ENCODE measurements at places on chromosomes 16 and 17.

- DNase-seq, result peak; percentile 53
These were observed 41.4 kb upstream of the PIRT start for GRCh38 chr17:10879190-10879836.

DNA sequence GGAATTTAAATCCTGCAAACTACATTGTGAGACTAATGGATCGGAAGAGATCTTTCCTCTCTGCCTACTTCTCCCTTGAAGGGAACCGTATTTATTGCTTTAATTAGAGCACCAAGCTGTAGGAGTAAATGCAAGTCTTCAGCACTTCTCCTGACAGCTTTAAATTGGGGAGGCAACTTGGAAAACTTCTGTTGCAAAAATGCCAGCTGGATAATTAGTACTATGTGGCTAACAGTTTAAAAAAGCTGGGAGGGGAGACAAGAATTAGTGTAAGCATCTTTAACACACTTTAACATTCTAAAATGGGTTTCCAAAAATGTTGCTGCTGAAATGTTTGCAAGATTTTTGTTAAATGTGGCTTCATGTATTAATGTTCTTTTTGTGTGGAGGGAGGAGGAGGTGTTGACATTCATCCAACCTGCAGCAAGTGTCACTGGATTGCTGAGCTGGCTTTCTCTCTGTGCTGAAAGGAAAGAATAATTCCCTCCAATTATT lies 108.5 kb downstream of the PCTP start:
- no peak for DNase-seq

GRCh38 chr16:17457997-17458396 lies 12.8 kb downstream of the XYLT1 start:
- DNase-seq, result no peak

GRCh38 chr17:59863616-59864015 lies 29.1 kb downstream of the TUBD1 start:
- DNase-seq, result no peak

- no peak for DNase-seq
These were observed 9.1 kb upstream of the MSI2 start for GRCh38 chr17:57247261-57247660.

GRCh38 chr17:12342161-12342560 lies 321.5 kb downstream of the MAP2K4 start:
- DNase-seq, result no peak

DNA sequence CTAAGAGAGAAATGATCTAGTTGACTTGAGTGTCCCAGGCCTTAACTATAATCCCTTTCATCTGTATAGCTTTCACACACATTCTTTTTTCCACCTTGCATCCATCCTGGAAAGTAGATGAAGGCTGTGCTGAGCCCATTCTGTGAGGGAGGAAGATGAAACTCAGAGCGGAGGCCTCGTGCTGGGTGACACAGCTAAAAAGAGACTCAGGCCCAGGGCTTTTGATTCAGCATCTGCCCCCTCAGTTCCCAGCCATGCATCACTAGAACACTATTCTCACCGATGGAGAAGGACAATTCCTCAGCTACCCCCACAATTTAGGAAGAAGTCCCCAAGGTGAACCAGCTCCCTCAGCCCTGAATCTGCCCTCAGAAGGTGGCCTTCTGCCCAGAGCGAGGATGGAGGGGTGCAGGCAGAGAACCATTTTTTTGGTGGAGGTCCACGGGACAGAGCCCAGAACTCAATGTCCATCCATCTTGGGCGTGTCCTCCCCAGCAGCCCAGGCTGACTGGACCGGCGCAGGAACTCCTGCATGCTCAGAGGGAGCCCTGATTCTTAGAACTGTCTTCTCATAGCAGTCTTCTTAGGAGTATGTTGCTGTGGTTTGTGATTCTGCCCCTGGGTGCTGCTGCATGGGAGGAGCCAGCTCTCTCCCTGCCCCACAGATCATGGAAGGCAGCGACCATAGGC lies 5.8 kb upstream of the MYCBPAP start:
- DNase-seq, result no peak

DNA sequence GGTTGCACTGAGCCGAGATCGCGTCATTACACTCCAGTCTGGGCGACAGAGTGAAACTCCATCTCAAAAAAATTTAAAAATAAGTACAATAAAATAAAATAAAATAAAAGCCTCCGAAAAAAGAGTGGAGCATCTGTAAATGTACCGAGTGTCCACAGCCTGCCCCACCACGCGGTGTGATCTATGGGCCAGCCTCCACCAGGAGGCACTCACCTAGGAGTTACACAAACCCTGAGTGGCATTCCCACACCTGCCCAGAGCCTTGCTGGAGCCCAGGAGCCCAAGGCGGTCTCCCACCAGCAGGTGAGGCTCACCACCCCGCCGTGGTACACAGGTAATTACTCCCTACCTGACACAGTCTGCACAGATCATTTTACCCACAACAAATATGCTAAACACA lies 183.2 kb downstream of the ZNF423 start:
- DNase-seq, result no peak

DNA sequence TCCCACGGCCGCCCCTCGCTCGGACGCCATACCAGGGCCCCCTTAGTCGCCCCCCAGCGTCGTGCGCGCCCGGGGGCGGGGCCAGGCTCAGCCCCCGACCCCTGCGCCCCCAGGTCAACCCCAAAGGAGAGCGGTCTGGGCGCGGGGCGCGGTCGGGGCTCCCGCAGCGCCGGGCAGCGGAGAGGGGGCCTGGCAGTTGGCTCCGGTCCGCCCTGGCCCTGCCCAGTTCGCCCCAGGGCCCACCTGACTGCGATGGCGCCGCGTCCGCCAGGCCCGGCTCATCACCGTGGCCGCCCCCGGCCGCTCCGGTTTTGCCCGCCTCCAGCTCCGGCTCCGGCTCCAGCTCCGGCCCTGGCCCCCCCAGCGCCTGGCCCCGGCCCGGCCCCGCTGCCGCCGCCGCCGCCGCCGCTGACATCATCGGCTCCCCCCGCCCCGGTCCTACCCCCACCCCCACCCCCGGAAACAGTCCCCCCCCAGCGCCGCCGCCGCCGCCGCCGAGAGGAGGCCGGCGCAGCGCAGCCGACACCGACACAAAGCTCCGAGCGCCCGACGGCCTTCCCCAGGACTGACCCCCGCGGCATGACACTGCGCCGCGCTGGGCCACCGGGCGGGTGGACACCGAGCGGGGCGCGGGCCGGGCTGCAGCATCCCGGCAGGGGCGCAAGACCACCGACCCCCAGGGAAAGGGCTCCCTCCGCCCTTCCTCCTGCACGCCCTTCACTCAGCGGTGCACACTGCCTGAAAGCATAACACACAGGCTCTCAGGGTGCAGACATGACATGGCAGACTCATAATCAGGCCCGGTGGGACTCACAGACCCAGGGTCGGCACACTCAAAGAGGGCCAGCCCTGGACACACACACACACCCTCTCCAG lies at the start of gene ZBTB4:
ZBTB4 (minus strand) TSS at position 419 of the 876 bp plus-strand sequence. CDS start 12,830 bp downstream, outside the sequence.
- DNase-seq, result peak; percentile 82

DNA sequence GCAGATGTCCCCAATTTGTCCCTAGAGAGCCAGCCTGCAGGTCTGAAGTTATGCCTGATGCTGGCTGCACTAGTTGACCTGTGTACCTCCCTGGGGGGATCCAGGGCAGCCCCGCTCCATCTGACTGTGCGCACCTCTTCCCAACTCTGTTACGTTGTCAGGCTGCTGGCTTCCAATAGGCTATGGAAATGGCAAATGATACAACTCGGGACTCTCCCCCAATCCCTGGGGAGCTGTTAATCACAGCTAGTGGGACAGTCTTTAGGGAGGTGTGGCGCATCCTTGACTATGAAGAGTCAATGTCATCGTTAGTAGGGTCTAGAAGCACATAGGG lies 30.1 kb downstream of the GPRC5B start:
- no peak for DNase-seq

DNA sequence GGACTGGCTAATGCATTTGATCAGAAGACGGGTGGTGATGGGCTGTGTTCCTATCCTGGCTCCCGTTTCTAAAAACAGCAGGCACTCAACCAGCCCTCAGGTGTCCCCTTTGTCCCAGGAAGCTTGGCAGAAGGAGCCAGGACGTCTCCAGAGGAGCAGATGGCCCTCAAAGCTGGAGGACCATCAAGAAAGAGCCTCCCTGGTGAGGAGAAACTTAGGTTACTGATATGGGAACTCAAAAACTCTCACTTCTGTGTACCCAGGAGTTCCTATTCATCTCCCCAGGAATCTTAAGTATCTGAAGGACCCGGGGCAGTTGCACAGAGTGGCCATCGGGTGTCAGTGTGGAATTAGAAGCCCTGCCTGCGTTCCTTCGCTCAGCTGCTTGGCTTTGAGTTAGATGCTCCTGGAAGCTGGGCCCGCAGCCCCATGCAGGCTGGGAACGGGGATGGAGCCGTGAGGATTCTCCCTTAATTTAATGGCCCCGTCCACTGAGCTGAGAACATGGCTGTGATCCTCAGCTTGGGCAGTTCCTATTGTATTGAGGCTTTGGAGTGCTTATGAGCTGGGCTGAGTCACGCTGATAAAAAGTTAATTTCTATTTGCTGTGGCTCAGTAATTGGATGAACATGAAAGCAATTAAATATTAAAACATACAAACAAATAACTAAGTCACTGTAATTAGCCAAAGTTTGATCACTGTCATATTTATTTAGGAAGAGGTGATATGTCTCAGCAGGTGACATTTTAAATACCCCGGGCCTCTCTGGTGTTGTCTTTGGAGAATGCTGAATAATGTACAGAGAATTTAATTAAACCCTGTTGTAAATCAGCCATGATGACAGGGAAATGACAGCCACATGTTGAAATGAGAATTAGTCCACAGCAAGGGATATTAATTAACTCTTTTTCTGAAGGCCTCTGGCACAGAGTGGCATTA lies 402.1 kb downstream of the SEC14L1 start:
- peak; percentile 88 for DNase-seq

DNA sequence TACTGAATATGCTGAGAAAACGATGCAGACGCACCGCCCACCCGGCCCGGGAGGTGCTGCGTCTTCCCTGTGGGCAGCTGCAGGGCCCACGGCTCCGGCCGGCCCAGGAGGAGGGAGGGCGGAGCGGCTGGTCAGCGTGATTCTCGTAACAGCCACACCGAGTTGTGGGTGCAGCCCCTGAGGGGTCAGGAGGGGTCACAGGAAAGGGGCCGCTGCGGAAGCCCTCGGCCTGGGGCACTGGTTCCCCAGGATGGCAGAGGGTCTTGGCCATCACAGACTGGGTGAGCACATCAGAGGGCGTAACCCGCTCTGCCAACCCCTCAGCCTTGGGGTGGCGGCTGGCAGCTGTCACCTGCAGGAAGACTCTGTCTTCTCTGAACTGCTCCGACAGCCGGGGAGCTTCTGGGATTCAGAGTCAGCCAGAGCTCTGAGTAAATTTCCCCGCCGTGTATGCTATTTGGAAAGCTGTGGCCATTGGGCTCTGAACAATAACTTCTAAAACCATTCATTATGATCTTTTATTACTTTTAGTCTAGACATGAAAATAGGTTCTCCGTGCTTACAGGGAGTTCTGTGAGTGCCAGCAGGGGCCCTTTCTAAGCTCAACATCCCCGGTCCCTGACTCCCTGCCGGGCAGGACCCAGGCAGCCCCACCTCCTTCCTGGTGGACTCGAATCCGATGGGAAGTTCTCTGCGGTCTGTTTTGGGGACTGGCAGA lies 87.4 kb upstream of the CHMP6 start:
- DNase-seq, result no peak

GRCh38 chr16:70808371-70808770 lies 7.4 kb upstream of the VAC14 start:
- no peak for DNase-seq

- DNase-seq, result no peak
These were observed 150.0 kb downstream of the MSI2 start for GRCh38 chr17:57406131-57406980.

DNA sequence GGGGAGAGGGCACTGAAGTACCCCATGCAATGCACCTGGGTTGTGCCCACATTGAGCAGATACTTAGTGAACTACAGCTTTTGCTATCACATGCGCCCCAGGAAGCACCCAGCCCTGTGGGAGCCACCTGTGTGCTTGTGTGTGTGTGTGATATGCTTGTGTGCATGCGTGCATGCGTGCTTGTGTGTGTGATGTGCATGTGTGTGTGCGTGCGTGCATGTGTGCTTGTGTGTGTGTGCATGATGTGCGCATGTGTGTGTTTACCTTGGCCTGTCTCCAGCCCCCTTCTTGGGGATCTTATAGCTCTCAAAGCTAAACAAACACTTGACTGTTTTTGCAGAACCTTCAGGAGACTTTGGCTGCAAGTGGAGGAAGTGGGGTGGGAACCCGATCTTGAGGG lies 841 bp downstream of the C16orf89 start:
- no peak for DNase-seq

GRCh38 chr17:17175917-17176316 lies 30.2 kb downstream of the PLD6 start:
- no peak for DNase-seq

GRCh38 chr17:16281351-16281750 lies 64.3 kb downstream of the PIGL start:
- DNase-seq, result no peak

DNA sequence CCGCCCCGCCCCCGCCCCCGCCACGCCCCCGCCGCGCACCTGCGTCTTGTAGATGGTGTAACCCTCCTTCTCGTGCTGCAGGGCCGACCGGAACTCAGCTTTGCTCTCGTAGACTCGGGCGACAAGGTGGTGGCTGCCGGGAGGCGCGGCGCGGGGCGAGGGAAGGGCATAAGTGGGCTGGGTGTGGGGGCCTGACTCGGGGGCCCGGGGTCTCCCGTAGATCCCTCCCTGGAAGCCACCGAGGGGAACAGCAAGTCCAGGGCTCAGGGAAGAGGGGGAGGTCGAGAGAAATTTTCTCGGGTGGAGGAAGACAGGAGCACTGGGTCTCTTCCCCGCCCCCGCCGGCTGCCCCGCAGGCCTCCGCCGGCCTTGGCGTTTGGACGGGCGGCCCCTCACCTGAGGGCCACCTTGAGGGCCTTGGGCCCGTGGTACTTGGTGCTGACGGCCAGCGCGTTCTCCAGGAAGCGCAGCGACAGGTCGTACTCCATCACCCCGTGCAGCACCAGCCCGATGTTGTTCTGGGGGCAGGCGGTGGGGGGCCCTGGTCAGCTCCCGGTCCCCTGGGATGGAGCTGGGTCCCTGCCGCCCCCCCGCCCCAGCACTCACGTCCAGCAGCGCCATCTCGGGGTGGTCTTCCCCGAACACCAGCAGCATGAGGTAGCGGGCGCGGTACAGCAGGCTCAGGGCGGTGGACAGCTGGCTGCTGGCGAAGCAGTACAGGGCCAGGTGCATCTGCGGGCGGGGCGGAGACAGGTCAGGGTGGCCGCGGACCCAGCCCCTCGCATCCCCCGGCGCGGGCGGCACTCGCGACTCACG lies 19.4 kb downstream of the CLUH start:
- no peak for DNase-seq

All from right forelimb (tissue), 1 donor.